CD4-positive, CD25-positive, alpha-beta regulatory T cell (primary cell): ENCODE measurements at places on chromosomes 5 and 9.

DNA sequence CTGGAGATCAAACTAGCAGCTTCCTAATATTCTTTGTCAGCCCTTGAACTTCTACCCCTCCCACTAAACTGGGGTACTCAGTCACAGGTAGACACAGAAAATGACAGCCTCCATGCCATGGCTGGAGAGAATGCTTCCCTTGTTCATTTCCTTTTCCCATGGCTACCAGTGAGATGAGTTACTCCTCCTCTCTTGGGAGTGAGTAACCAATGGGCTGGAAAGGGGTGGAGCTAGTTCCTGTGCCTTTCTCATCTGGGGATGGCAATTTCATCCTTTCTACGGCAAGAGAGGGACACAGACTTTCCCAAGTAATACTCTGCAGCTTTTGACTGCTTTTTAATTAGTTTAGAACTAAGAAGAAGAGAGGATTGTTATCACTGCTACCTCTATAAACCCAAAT lies 1045.6 kb upstream of the WWC1 start:
- no peak overlapping the region for H3K4me3 ChIP-seq
- no peak overlapping the region for H3K27ac ChIP-seq
- no peaks in the 10 kb centered on the region for H3K4me1 ChIP-seq
- H3K27me3 ChIP-seq = no peaks in the 10 kb centered on the region
- DNase-seq = no peak
- no peaks in the 10 kb centered on the region for H3K36me3 ChIP-seq

DNA sequence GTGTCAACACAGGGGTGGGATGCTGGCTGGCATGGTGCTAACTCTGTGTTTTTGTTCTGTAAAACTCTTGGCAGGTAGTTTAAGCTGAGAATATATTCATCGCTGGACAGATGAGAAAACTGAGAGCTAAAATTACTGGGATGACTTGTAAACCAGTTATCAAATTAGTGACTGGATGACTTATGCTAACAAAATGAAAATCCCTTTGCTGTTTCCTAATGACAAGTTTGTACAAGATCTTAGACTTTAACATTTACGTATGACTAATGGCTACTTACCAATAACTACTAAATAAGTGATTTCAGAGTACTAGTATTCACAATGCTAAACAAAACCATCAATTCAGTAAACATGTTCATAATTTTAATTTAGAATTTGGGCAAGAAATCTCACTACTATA lies 854.8 kb upstream of the ARRDC3 start:
- H3K36me3 ChIP-seq = no peaks in the 10 kb centered on the region
- H3K4me3 ChIP-seq = no peak overlapping the region
- H3K27me3 ChIP-seq = no peaks in the 10 kb centered on the region
- no peak for DNase-seq

DNA sequence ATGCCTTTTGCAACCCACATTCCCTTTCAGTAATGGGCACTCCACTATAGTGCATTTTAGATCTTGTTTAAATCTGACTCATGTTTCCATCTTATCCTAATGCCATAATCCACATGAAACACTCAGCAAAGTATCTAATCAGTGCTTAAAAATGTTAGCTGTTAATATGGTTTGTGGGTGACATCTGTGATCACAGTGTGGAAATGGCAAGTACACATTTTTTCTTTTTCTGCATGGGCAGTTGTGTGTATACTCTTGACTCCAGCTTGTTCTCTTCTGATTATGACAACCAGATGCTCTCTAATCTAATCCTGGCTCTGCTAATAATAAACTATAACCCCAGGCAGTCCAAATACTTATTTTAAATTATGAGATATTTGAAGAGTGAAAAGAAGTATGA lies 103.3 kb downstream of the EDIL3 start:
- H3K36me3 ChIP-seq = no peaks in the 10 kb centered on the region
- H3K27me3 ChIP-seq = no peaks in the 10 kb centered on the region
- no peak overlapping the region for H3K27ac ChIP-seq
- no peak overlapping the region for H3K4me3 ChIP-seq
- DNase-seq = no peak

- no peaks in the 10 kb centered on the region for H3K27me3 ChIP-seq
- H3K4me3 ChIP-seq = no peak overlapping the region
- no peak for DNase-seq
- H3K36me3 ChIP-seq = no peaks in the 10 kb centered on the region
- H3K4me1 ChIP-seq = no peaks in the 10 kb centered on the region
- no peak overlapping the region for H3K27ac ChIP-seq
Measured at GRCh38 chr5:25975885-25976284, 1062.5 kb downstream of the CDH9 start.

- H3K4me3 ChIP-seq = no peak overlapping the region
- no peaks in the 10 kb centered on the region for H3K27me3 ChIP-seq
- no peak for DNase-seq
- peaks cover 25% of the 10 kb centered on the region for H3K4me1 ChIP-seq
- H3K36me3 ChIP-seq = peaks cover 27% of the 10 kb centered on the region
Measured at GRCh38 chr9:33285502-33285901, 4.8 kb upstream of the NFX1 start.

- H3K27ac ChIP-seq = peak overlapping the region; percentile 72
Measured at GRCh38 chr5:126988021-126988569, 42.3 kb downstream of the MARCHF3 start.

DNA sequence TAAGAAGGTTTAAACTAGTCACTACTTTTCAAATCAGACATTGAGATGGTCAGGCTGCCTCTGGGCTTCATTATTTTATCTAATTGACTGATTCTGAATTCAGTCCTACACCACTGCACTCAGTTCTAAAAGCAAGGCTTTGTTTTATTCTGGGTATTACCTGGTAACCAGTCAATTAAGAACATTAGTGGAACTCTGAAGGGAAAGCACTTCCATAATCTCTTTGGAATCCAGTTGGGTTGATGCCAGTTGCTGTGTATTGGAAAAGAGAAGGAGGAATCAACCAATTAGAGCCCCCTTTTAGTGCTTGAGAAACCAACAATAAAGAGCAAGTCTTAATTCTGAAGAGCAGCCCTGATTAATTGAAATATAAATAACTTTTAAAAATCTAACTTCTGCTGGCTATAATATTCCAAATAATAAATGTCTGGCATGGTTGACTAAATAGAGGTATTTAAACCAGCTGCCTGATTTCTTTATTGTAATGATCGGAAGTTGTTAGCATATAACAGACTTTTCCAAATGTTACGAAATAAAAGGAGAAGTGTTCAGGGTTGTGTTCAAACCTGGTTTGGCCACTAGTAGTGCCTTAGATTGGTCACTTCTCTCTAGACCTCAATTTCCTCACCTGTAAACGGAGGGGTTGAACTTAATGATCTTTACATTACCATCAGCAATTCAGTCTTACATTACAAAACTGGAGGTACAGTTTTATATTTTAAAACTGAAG lies 32.0 kb downstream of the CPEB4 start:
- DNase-seq = no peak
- no peak overlapping the region for H3K4me3 ChIP-seq
- peaks cover 21% of the 10 kb centered on the region for H3K4me1 ChIP-seq
- H3K36me3 ChIP-seq = peaks cover 3% of the 10 kb centered on the region
- no peaks in the 10 kb centered on the region for H3K27me3 ChIP-seq
- no peak overlapping the region for H3K27ac ChIP-seq

GRCh38 chr9:134811673-134812342 lies 68.8 kb upstream of the FCN2 start:
- H3K4me1 ChIP-seq = no peaks in the 10 kb centered on the region
- H3K36me3 ChIP-seq = no peaks in the 10 kb centered on the region
- no peaks in the 10 kb centered on the region for H3K27me3 ChIP-seq

DNA sequence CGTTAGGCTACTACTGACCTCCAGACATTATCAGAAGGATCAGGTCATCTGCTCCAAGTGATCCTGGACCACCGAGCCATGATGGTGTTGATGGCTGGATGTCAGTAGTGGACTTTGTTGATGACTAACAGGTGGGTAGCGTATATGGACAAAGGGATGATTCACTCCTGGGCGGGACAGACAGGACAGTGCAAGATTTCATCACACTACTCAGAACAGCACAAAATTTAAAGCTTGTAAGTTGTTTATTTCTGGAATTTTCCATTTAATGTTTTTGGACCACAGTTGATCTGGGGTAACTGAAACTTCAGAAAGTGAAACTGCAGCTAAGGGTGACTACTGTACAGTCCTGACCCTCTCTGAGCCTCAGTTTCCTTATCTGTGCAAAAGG lies 12.7 kb downstream of the PDGFRB start:
- H3K27ac ChIP-seq = no peak overlapping the region
- no peaks in the 10 kb centered on the region for H3K27me3 ChIP-seq
- H3K4me3 ChIP-seq = no peak overlapping the region
- H3K4me1 ChIP-seq = no peaks in the 10 kb centered on the region
- H3K36me3 ChIP-seq = no peaks in the 10 kb centered on the region
- no peak for DNase-seq

DNA sequence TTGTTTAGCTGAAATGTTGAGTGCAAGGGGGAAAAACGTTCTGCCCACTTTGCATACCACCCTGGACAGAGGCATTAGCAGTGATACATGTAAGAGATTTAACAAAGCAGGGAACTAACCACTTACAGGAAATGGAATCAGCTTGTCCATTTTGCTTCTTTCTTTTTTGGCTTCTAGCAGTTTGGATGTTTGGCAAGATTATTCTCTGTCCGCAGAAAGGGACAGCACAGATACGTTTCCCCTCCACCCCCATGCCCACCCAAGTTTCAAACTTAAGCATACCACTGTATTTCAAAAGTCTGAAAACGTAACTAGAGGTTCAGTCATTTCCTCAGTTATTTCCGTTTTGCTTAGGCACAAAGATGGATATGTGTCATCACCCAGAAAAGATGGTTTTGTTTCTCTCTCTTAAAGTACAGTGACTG lies 118.4 kb downstream of the GDNF start:
- no peaks in the 10 kb centered on the region for H3K27me3 ChIP-seq
- H3K27ac ChIP-seq = no peak overlapping the region
- peak overlapping the region; percentile 35 for H3K4me3 ChIP-seq
- DNase-seq = no peak

GRCh38 chr5:88722546-88723073 lies 160.4 kb downstream of the MEF2C start:
- H3K36me3 ChIP-seq = no peaks in the 10 kb centered on the region
- H3K27ac ChIP-seq = no peak overlapping the region
- H3K27me3 ChIP-seq = no peaks in the 10 kb centered on the region
- H3K4me1 ChIP-seq = no peaks in the 10 kb centered on the region
- no peak for DNase-seq

GRCh38 chr9:123291736-123292135 lies 23.4 kb upstream of the STRBP start:
- no peak overlapping the region for H3K4me3 ChIP-seq
- no peaks in the 10 kb centered on the region for H3K36me3 ChIP-seq
- H3K4me1 ChIP-seq = no peaks in the 10 kb centered on the region
- no peak for DNase-seq
- H3K27me3 ChIP-seq = no peaks in the 10 kb centered on the region
- H3K27ac ChIP-seq = no peak overlapping the region

- no peaks in the 10 kb centered on the region for H3K4me1 ChIP-seq
- no peak overlapping the region for H3K27ac ChIP-seq
- no peak for DNase-seq
- H3K4me3 ChIP-seq = no peak overlapping the region
- H3K27me3 ChIP-seq = peaks cover 4% of the 10 kb centered on the region
Measured at GRCh38 chr5:90386099-90386710, 23.4 kb downstream of the CETN3 start.

GRCh38 chr9:110030632-110031031 lies 177.3 kb downstream of the C9orf152 start:
- H3K27me3 ChIP-seq = no peaks in the 10 kb centered on the region
- H3K27ac ChIP-seq = no peak overlapping the region
- DNase-seq = no peak
- H3K4me1 ChIP-seq = peaks cover 18% of the 10 kb centered on the region
- H3K36me3 ChIP-seq = no peaks in the 10 kb centered on the region

GRCh38 chr5:59238126-59238902 lies 655.2 kb downstream of the PDE4D start:
- H3K27ac ChIP-seq = no peak overlapping the region
- no peaks in the 10 kb centered on the region for H3K36me3 ChIP-seq
- H3K4me1 ChIP-seq = no peaks in the 10 kb centered on the region
- no peak overlapping the region for H3K4me3 ChIP-seq
- peak; percentile 59 for DNase-seq
- no peaks in the 10 kb centered on the region for H3K27me3 ChIP-seq

DNA sequence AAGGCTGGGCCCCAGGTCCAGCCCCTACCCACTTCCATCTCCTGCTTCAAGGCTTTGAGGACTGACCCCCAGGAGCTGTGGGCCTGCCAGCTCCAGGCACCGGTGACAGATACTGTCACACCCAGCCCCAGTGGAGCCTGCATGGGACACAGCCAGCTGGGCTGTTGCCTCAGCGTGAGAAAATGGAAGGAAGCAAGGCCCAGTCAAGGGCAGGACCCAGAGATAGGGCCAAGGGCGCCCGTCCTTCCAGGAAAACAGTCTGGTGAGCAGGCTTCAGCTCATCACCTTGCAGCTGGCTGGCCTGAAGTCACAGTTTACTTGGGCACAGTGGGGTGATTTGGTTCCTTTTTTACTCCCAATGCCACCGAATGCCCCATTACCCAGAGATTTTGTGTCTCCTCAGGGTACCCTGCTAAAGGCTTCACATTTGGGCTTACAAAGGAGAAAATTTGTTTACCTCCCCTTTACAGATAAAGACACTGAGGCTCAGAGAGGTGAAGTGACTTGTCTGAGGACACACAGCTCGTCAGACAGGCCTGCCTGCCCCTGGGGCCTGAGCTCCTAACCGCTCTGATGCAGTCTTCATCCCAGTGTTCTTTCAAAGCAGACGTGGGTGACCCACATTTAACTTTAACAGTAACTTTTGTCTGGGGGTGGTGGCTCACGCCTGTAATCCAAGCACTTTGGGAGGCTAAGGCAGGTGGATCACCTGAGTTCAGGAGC lies 21.5 kb upstream of the WDR38 start:
- H3K4me3 ChIP-seq = no peak overlapping the region
- H3K27me3 ChIP-seq = no peaks in the 10 kb centered on the region
- DNase-seq = no peak
- H3K27ac ChIP-seq = no peak overlapping the region

- H3K27me3 ChIP-seq = no peaks in the 10 kb centered on the region
- no peak overlapping the region for H3K27ac ChIP-seq
- H3K36me3 ChIP-seq = no peaks in the 10 kb centered on the region
- DNase-seq = no peak
- no peak overlapping the region for H3K4me3 ChIP-seq
Measured at GRCh38 chr9:135365013-135365768, 114.4 kb upstream of the PPP1R26 start.

GRCh38 chr5:122999947-123000563 lies 36.5 kb downstream of the PPIC start:
- H3K4me1 ChIP-seq = no peaks in the 10 kb centered on the region
- H3K27me3 ChIP-seq = no peaks in the 10 kb centered on the region
- no peak overlapping the region for H3K27ac ChIP-seq
- peaks cover under 1% of the 10 kb centered on the region for H3K36me3 ChIP-seq
- no peak for DNase-seq
